ENCODE measurements at places on chromosomes 16 and 17. TPM values are rescaled to one million over a fixed set of nuclear protein-coding genes. Genes with fewer than 3 reads are reported as not detected.

PPM1E gene
- total RNA-seq: 1.6 TPM

GRCh38 chr16:69073181-69073702 is 32.2 kb upstream of the HAS3 start:
- peaks cover 2% of the 10 kb centered on the region for H3K4me1 ChIP-seq
- DNase-seq: peak; percentile 63
- no peak overlapping the region for H3K27ac ChIP-seq
- H3K4me3 ChIP-seq: no peak overlapping the region

- H3K4me1 ChIP-seq: peaks cover 9% of the 10 kb centered on the region
- H3K4me3 ChIP-seq: peak overlapping the region; percentile 82
- peaks cover 4% of the 10 kb centered on the region for H3K36me3 ChIP-seq
Observed at GRCh38 chr16:54931120-54932014, 702 bp downstream of the IRX5 start.

DNA sequence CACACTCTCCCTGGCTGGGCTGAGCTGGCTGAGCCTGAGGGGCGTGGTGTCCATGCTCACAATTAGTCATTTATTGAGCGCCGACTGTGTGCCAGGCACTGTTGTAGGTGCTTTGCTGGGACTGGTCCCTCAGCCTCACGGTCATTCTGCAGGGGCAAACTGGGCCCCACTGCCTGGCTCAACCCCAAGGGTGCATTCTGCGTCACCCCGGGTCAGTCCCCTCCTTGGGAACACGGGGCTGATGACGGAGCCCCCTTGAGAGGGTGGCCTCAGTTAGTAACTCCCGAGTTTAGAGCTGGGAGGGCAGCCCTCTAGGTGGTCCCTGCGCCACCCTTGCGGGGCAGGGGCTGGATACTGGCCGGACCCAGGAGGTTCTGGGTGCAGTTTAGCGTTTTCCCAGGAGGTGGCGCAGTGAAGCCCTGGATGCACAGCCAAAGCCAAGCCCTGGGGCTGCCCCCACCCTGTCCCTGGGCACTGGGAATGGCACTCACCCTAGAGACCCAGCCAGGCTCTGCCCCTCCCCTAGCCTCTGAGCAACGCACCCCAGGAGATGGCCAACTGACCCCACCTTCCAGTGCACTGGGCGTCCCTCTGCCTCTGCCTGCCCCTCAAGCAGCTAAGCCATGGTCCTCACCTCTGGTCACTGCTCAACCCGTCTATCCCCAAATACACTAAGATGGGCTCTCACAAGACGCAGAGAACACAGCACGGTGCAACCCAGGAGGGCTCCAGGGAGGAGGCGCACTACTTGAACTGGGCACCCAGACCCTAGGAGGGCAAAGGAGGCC is 243.2 kb upstream of the GSE1 start:
- H3K4me1 ChIP-seq: peaks cover 8% of the 10 kb centered on the region
- H3K27ac ChIP-seq: no peak overlapping the region
- H3K4me3 ChIP-seq: no peak overlapping the region

- no peak overlapping the region for H3K27ac ChIP-seq
- no peaks in the 10 kb centered on the region for H3K27me3 ChIP-seq
Observed at GRCh38 chr16:47626246-47626645, 165.1 kb downstream of the PHKB start.

DNA sequence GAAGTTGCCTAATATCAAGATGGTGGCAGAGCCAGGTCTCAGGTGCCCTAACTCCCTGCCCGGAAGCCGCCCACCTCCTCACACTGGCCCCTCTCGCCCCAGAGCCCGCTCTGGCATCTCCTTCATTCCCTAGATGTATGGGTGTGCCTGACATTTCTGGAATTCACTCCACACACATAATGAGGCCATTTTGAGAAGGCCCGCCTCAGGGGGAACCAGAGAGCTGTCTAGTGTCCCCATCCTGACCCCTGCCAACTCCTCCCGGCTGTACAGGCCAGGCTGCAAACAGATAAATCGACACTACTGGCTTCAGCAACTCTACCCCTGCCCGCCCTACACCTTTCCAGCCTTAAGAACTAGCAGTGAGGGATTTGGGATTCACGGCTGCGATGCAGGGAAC is 7.7 kb downstream of the WNT3 start:
- H3K27me3 ChIP-seq: no peaks in the 10 kb centered on the region
- peaks cover 16% of the 10 kb centered on the region for H3K4me1 ChIP-seq
- no peak overlapping the region for H3K4me3 ChIP-seq
- DNase-seq: no peak
- H3K36me3 ChIP-seq: no peaks in the 10 kb centered on the region
